NCI-H187 (cell line): ENCODE measurements at places on chromosomes 2 and 18.

GRCh38 chr2:16664052-16664731, 1.4 kb downstream of the CYRIA start:
- no peak for DNase-seq

DNA sequence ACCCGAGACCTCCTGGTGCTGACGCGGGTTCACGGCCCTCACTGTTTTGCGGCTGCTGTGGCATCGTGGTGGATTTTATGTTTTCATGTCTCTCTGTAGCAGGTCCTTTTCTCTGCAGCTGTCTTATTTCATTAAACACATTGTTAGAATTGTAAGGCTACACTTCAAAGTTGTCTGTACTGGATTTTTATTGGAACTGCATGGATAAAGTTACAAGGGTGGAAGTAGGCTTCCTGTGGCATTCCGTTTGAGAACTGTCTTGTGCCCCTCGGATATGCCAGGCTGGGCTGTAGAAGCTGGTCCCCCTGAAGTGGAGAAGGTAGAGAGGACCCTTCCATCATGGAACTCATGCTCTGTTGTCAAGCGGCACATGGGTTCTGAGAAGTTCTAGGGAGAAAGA, 127.3 kb downstream of the SNTG2 start:
- DNase-seq: no peak

DNA sequence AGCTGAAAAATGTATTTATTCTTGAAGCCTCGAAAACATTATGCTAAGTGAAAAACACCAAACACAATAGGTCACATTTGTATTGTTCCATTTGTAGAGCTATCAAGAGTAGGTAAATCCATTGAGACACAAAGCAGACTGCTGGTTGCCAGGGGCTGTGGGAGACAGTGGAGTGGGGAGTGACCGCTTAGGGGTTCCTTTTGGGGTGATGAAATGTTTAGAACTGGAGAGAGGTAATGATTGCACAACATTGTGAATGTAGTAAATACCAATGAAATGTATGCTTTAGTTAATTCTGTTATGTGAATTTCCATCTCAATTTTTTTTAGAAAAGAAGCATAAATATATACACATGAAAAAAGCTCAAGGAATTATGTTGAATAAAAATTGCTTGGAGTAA, 15.8 kb downstream of the KCTD18 start:
- DNase-seq: no peak

DNA sequence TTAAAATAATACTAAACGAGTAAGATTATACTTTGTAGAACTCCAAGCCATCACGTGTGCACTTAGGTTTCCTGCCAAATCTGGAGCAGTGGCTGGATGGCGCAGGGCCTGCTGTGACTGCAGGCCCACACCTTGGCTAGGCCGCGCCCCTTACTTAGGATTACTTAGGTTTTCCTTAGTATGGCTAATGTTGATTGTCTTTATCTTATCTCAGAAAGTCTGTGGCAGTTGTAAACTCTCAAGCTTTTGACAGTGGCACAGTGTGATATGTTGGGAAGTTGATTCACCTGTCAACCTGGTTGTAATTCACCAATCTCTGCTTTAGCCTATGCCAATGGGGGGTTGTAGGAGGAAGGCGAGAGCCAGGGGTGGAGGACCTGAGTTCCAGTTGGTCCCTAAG, 208.4 kb downstream of the ZNF407 start:
- no peak for DNase-seq

- DNase-seq: no peak
Measured at GRCh38 chr2:44954889-44955592, 13.5 kb downstream of the SIX3 start.

DNA sequence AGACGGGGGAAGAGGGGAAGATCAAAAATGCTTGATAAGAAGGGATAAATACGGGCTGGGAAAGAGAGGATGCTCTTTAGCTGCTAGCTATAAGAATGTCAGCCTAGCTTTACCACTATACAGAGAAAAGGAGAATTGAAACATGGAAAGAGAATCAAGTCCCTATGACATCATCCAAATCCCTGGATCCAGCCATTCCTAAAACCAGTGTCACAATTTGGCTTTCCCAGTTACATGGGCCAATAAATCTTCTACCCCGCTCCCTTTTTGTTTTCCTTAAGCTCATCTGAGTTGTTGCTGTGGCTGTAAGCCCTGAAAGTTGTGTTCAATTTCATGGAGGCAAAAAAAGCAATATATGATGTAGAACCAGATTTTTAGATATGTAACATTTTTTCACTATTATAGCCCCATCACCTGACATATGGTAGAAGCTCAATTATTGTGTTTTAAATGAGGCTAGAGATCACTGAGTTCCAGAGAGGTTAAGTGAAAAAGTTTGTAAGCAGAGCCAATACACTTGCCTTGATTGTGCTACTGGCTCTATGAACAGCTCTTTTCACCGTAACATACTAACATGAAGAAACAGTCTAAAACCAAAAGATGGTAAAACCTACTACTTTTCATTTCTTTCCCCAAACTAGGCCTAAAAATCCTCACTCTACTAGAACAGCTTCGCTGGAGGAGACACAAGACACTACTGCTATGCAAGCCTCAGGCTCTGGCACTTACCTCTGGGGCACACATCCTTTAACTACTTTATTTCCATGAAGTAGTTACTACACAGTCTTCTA, 4.3 kb downstream of the HNRNPLL start:
- no peak for DNase-seq

- DNase-seq: no peak
Measured at GRCh38 chr2:113216321-113216720, 42.5 kb downstream of the PSD4 start.

DNA sequence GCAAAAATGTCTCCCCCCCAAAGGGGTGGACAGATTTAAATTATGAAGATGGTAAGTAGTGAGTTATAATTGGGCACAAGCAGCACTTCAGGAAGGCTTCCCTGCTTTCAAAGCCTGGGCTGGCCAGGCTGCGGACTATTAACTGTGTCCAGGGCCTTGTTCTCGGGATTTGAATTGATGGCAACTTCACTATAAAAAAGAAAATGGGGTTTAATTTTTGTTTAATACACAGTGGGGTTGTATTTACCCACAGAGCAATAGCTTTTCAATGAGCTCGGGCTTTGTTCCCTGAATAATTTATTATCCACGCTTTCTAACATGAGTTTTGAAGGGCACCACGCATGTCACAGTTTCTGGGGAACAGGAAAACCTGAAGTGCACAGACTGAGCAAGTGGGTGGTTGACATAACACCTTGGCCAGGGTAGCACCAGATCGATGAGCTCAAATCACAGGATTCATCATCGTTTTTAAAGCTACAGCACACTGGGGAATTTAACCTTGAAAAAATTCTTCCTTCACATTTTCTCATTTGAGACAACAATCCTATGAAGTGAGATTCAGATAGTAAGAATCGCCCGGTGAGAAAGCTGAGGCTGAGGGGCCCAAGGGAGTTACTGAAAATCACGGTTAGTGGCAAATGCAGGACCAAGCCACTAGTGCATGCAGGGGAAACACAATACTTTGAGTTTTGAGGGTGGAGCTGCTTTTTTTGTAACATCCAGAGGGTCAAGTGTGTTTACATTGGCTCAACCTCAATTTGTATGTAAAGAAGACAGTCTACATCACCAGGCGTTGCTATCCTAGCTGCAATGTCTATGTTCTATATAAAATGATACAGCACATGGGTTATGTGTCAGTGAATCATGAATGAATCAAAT, 28.9 kb upstream of the LMAN1 start:
- DNase-seq: peak; percentile 52

- DNase-seq: no peak
Measured at GRCh38 chr2:231355508-231356465, 39.7 kb upstream of the B3GNT7 start.

- no peak for DNase-seq
Measured at GRCh38 chr2:37671816-37672103, 318 bp upstream of the CDC42EP3 start.

DNA sequence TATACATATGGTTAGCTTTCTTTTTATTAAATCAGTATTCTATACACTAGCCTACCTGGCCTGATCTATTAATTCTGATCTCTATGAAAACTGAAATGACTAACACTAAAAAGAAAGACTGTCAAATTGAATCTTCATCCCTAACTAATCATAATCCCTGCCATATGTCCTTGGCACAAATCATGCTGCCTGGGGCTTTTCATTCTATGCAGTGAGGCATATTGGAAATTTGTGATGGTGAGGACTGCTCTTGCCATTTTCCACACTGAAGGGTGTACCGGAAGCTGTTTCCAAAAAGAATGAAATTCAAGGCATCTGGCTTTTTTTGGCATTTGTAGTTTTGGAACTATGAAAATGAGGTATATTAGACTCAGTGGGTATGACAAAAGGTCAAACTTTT, 39.7 kb downstream of the RAPGEF4 start:
- DNase-seq: no peak

GRCh38 chr2:40228310-40228709, 223.6 kb downstream of the SLC8A1 start:
- no peak for DNase-seq

GRCh38 chr18:56026509-56026908, 438.5 kb upstream of the TCF4 start:
- no peak for DNase-seq
